ENCODE measurements at places on chromosomes 5 and 9.

- DNase-seq: no peak
Measured at GRCh38 chr9:38412751-38413150, 11.5 kb downstream of the IGFBPL1 start.

GRCh38 chr5:171226864-171227263 lies 82.2 kb upstream of the TLX3 start:
- no peak for DNase-seq

DNA sequence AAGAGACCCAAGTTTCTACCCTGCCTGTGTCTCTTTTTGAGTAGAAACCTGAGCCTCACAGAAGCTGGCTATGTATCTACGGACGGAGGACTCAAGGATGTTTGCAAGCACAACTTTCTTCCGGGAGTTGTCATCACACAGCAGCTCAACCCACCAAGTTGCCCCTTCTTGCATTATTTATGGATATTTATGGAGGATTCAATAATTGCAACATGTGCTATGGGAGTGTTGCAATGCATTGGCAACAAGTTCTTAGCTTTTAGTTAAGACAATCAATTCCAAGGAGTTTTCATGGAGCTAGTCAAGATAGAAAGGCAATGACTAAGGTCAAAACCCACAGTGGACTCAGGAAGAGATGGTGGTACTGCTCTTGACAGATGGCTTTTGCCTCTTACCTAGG lies 336.9 kb downstream of the ENC1 start:
- no peak for DNase-seq

- DNase-seq: no peak
Measured at GRCh38 chr5:168969326-168969886, 331.5 kb downstream of the SLIT3 start.

DNA sequence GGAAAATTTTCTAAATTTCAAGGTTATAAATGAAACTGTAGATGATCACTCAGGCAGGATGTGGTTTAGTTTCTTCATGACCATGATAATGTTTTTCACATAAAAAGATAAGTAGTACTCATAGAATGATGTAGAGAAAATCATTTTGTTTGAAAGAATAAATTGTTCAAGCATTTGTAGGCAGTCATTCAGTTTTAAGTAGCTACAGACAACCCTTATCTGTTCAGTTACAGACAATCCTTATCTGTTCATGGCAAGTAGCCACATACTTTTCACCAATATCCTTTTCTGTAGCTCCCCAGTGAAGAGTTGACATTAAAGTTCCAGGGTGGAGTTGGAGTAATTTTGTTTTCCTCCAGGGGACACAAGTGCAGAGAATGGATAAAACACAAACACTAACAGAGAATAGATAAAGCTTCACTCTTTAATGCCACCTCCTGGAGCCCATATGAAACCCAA lies 278.1 kb upstream of the TNC start:
- no peak for DNase-seq

GRCh38 chr5:161414896-161415295 lies 131.6 kb downstream of the GABRB2 start:
- DNase-seq: no peak

DNA sequence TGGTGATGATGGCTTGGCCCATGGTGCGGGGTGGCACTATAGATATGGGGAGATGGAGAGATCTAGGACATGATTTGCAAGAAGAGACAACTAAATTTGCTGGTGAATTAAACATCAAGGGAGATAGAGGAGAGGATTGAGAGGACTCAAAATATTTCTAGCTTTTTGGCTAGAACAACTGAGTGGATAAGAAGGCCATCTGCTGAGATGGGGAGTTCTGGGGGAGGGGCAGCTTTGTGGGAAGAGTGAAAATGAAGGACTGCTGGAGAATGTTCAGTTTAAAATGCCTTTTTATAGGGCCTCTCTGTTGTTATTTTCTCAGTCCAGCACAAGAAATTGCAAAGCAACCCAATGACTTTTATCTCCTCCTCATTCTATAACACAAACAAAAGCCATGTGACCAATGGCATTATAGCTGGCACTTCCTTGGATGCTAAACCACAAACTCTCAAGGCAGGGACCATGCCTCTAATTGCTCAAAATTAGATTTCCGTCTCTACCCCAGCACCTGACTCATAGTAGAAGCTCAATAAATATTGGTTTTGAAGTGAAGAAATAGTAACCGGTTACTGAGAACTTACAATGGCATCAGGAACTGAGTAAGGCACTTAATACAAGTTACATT lies 29.8 kb downstream of the JAKMIP2 start:
- DNase-seq: no peak

- no peak for DNase-seq
Measured at GRCh38 chr5:127924606-127925005, 159.0 kb upstream of the SLC12A2 start.

Measured in stimulated activated CD4-positive, alpha-beta T cell treated with anti-CD3 and anti-CD28 coated beads, Interleukin-12 subunit alpha, Interleukin-12 subunit beta, amount 100 ng/mL, for 48 hours (primary cell).